ENCODE measurements at places on chromosomes 1 and 21.

DNA sequence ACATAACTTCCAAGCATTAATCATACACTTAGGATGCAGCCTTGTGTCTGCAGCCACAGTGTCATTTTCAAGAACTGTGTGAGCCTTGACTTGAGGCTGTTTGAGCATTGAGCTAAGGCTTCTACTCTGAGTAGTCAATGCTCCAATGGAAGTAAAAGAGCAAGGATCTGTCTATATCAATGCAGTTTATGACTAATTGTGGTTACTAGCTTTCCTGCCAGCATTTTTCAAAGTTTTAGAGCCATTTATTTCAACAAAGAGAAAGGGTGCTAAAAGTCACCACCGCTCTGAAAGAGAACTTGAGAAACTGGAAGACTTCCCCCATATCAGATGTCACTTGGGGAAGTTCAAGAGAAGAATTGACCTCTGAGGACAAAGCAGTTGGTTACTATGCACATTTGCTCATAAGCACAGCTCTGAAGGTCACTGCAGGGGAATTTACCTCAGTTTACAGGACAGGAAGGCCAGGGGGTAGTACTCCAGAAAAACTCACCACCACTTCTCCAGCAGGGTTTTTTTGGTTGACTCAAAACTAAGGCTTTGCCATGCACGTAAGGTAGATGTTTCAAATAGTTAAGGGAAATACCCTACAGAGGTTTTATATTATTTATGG lies 24.5 kb upstream of the RGS1 start:
- DNase-seq: no peak

GRCh38 chr1:10324627-10325026 lies 74.2 kb upstream of the PGD start:
- DNase-seq: no peak

- DNase-seq: no peak
Observed at GRCh38 chr1:35726450-35727433, 8.1 kb upstream of the C1orf216 start.

GRCh38 chr1:46065405-46065804 lies 67.0 kb downstream of the PIK3R3 start:
- no peak for DNase-seq

DNA sequence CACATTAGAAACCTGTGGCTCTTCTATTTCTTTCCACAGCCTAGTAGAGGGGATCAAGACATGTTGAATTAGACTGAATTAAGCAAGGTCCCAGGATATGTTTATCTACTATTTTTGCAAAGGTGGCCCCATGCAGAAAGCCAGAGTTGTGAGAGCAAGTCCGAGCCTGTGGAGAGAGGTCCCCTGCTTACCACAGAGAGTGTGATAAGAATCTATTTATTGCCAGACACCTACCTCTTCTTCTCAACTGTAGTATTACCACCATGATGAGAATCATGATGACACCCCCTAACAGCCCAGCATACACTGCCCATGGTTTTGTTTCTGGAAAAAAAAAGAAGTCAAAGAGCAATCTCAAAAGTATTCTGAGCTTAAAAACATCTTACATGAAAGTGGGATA lies 23.0 kb downstream of the SLAMF1 start:
- DNase-seq: no peak

DNA sequence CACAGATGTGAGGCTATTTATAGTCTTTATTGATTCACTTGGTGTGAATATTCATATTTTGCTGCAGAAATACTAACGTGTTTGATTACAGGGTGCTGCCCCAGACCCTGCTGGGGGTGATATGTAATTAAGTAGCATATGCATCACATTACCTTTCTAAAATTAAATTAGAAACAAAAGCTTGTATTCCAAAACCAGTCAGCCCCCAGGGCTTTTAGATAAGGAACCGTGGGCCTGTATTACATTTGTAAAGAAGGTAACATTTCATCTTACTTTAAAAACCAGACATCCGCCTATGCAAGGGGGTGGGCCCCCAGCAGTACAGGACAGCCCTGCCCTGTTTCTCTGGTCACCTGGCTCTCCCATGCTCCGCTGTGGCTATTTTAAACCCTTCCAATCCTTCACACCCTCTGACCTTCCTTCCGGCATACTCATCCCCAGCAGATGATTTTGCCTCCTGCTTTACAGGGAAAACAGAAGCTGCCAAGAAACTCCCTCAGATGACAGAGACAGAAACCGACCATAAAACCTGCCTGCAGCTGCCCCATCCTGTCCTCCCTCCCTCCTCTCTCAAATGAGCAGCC lies 22.0 kb upstream of the KCNC4 start:
- DNase-seq: no peak

GRCh38 chr1:81775510-81775909 lies 25.2 kb upstream of the ADGRL2 start:
- DNase-seq: no peak

DNA sequence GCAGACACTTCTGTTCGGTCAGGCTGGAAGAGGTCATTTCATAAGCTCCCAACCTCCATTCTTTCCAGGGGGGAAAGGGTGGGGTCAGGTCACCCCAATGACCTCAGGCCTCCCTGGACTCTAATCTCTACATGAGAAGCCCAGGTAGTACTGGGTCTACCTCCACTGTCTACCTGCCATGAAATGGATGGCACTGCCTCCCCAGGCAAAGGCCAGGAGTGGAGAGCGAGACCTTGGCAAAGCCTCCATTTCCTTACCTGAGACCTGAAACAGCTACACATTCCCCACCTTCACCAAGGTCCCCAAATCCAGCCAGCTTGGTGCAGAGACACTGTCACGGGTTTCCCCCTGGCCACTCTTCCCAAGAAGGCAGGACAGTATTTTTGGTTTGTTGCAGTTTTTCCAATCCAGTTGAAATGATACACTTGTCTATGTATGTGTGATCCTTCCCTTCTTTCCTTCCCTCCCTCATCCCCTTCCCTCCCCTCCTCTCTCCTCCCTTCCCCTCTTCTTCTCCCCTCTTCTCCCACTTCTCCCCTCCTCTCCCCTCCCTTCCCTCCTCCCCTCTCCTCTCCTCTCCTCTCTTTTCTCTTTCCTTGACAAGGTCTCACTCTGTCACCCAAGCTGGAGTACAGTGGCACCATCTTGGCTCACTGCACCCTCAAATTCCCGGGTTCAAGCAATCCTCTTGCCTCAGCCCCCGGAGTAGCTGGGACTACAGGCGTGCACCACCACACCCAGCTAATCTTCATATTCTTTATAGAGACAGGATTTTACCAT lies 16.1 kb downstream of the BTG2 start:
- DNase-seq: no peak

- DNase-seq: no peak
Observed at GRCh38 chr1:204589409-204590038, 73.3 kb downstream of the MDM4 start.

DNA sequence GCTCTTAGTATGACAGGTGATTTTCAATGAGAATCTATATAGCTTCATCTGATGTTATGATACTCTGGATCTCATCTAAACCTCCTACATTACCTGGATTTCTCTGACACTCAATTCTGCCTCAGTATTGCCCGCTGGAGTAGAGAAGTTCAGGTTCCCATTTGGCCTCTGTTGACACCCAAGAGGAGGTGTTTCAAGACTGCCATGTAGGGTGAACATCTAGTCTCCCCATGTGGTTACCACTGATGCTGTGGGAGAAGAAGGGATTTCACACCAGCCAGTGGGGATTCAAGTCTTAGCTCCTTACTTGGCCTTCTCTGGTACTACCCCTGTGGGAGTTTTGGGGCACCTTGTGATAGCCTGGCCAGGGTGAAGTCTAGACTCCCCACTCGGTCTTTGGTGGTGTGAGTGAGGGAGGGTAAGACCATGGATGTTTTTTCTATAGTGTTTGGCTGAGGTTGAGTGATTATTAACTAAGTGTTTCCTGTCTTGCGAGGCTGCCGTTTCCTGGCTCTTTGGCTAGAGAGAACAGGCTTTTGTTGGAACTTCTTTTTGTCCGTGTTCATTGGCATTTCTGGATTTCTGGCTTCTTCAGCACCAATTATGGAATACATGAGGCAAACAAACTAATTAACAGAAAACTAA lies 90.7 kb downstream of the RHOU start:
- DNase-seq: no peak

DNA sequence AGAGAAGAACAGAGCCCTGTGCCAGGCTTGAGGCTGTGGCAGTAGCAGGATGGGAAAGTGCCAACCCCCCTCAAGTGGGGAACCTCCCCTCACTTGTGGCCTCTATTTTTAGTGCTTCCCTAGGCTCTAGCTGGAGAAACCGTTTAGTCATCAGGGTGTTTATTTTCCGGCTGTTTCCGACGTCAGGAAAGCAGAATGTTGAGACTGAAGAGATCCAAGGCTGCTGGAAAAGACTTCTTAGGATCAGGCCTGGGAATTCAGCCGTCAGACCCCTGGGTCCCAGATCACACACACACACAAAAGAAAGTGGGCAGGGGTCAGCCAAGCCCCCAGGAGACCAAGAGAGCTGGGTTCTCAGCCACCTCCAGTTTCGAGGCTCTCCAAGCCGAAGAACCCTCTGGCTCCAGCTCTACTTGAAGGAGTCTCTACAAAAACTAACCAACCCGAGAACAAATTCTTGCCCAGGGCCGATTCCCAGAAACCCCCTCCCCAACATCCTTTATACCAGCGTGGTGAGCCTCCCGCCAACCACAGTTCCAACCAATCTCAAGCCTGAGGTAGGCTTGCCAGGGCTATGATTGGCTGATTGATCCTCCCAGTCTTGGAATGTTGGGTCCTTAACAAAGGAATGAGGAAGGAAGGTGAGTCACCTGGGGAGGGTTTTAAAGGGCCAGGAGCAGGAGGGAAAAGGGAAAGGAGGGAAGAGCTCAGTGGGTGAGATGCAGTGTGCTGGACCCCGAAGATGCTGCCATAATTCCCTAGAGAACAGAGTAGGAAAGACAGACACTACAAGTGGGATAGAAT lies 2.5 kb upstream of the MEF2D start:
- no peak for DNase-seq

GRCh38 chr1:19416921-19417470 lies 68.3 kb downstream of the CAPZB start:
- no peak for DNase-seq

DNA sequence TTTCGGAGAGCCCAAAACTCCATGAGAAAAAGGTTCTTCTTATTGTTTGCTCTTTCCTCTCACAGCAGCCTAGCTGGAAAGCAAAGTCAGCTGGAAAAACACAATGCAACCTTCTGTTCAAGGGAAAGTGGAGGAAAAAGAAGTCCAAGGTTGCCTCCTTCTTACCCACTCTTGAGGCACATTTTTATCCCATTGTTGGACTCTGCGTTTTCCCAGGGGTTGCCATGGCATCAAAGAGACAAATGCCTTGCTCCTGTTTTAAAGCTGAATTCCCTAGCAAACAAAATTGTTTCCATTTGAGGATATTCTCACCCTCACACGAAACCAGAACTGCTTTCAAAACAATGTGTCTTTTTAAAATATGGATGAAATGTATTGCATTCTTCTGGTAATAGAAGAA lies 45.1 kb upstream of the PALMD start:
- DNase-seq: no peak

DNA sequence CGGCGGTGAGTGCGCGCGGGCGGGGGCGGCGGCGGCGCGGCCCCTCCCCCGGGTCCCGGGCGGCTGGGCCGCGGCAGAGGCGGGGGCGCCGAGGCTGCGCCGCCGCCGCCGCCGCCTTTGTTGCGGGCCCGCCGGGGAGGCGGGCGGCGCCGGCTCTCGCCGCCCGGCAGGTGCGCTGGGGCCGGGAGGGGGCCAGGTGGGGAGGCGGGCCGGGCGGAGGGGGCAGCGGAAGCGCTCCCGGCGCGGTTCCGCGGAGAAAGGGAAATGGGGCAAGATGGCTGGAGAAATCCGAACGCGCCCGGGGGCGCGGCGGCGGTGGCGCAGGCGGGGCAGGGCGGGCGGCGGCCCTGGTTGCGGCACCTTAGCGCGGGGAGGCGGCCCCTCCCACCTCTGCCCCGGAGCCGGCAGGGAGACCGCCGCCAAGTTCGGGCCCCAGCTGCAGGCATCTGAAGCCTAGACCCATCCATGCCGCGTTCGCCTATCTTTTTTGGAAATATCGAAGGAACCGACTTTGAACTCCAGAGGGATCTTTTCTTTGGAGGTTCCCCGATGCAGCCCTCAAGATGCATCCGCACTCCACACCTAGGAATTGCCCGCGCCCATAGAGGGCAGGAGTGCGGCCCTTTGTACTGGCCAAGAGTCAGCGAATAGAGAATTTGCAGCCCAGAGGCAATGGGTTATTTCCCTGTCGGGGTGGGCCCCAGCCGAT lies 479 bp downstream of the POGK start:
- DNase-seq: peak; percentile 42

Data from stimulated activated CD8-positive, alpha-beta memory T cell treated with anti-CD3 and anti-CD28 coated beads, Interleukin-15, amount 100 ng/mL, for 4 hours (primary cell).